Tibial nerve (tissue), 4 donors: ENCODE measurements at places on chromosomes 7 and 10.

GRCh38 chr7:139680676-139681462 is 96.9 kb downstream of the HIPK2 start:
- peak; percentile 16 for DNase-seq
- peaks cover 7% of the 10 kb centered on the region for H3K4me1 ChIP-seq
- no peaks in the 10 kb centered on the region for H3K36me3 ChIP-seq
- H3K27ac ChIP-seq: peak overlapping the region; percentile 53

DNA sequence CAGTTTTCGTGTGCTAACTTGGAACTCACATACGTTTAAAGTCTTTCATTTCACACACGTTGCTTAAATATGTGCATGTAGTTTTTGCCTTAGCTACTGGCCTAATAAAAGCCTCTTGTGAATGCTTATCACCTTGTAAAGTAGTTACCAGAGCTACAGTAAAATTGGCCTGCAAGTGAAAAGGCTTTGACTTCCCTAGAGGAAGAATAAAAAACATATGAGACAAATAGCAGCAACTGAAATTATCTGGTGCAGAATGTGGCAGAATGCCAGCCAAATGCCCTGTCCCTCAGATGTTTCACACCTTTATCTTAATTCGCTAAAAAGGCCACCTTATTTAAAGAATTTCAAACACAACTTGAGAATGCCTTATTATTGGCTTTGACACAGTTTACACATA is 28.1 kb upstream of the RPA3 start:
- DNase-seq: no peak
- H3K4me3 ChIP-seq: no peak overlapping the region
- no peaks in the 10 kb centered on the region for H3K36me3 ChIP-seq
- no peaks in the 10 kb centered on the region for H3K27me3 ChIP-seq
- no peaks in the 10 kb centered on the region for H3K4me1 ChIP-seq

DNA sequence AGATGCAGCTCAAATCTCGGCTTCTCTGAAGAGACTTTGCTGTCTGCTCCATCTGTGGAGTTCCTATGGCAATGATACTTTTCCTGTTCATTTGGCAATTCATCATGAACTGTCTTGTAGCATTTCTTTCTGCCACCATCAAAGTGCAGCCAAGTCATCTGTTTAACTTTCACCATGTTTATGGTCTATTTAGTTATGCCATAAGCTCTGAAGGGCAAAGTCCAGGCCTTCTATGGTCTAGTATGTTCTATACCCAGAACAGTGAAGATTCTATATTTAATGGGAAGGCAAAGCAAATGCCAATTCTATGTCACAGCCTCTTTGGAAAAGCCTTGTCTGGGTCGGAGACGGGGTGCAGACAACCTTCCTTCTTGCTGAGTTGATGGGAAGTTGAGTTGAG is 472.6 kb downstream of the PLXNA4 start:
- H3K36me3 ChIP-seq: no peaks in the 10 kb centered on the region
- H3K4me3 ChIP-seq: no peak overlapping the region
- DNase-seq: no peak
- H3K27me3 ChIP-seq: no peaks in the 10 kb centered on the region
- H3K27ac ChIP-seq: no peak overlapping the region

DNA sequence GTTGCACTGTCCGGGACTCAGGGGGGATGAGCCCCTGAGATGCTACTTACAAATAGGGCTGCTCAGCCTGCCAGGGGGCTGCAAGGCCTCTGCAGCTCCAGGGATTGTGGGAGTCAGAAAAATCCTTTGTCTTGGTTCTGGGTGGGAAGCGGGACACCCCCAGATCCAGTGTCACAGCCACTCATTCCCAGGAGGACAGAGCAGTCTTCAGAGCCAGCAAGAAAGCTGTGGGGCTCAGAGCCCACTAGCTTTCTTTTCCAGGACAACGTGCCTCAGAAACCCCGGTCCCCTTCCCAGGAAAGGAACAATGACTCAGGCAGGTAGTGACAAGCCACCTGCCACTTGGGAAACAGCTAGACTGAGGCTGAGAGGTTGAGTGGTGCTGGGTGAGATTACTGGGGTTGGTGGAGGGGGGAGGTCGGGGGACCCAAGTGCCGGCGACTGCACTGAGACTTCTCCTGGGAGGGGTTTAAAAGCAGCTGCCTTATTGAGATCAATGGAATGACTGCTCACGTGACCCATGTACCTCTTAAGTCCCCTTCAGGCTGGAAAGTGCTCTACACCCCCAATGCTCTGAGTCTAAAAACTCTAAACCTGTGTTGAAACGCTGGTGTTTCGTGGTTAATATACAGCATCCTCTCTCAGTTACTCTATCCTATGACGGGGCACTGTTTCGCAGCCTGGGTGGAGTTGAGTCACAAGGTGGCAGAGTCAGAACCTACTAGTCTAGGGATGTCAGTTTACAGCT is 123.6 kb downstream of the UBE2H start:
- no peaks in the 10 kb centered on the region for H3K36me3 ChIP-seq
- H3K27me3 ChIP-seq: no peaks in the 10 kb centered on the region
- H3K4me3 ChIP-seq: no peak overlapping the region
- peaks cover 40% of the 10 kb centered on the region for H3K4me1 ChIP-seq
- H3K27ac ChIP-seq: peak overlapping the region; percentile 71
- DNase-seq: no peak

DNA sequence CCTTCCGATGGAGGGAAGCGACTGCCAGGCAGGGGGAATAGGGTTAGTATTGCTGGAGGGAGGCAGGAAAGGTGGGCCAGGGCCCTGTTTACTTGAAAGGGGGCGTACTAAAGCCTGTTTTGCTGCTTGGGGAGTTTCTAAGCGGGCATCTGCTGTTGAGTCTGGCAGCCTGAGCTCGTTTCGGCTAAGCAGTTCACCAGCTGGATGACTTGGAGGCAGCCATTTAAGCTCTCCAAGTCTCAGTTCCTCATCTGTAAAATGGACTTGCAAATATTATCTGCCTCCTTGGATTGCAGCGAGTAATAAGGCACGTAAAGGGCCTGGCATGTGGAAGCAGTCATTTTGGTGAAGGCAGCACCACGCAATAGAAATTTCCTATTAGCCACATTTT is 44.0 kb downstream of the LDB3 start:
- H3K27ac ChIP-seq: peak overlapping the region; percentile 96
- H3K36me3 ChIP-seq: no peaks in the 10 kb centered on the region
- H3K4me1 ChIP-seq: peaks cover 6% of the 10 kb centered on the region
- H3K4me3 ChIP-seq: peak overlapping the region; percentile 73

GRCh38 chr7:141012696-141013344 is 1.9 kb downstream of the MRPS33 start:
- no peak for DNase-seq
- H3K4me1 ChIP-seq: no peaks in the 10 kb centered on the region
- H3K4me3 ChIP-seq: no peak overlapping the region
- H3K27ac ChIP-seq: no peak overlapping the region

DNA sequence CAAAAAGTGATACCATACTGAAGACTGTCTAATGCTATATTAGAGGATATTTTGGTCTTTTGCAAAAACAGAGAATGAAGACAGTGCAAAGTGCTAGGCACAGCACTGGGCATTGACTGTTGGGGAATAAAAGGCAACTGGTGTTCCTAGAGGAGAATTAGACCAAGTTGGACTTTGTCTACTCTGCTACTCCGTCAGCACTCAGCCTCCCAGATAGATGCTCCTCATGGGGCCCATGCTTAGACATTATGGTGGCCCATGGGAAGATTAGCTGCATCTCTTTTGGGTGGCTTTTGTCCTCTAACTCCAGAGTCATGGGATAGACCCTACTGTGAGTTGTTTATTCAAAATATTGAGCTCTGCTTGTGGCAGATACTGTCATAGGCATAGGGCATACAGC is 113.5 kb downstream of the RBM20 start:
- no peak for DNase-seq
- no peak overlapping the region for H3K27ac ChIP-seq
- no peaks in the 10 kb centered on the region for H3K36me3 ChIP-seq
- H3K4me1 ChIP-seq: no peaks in the 10 kb centered on the region
- peaks cover 3% of the 10 kb centered on the region for H3K27me3 ChIP-seq
- no peak overlapping the region for H3K4me3 ChIP-seq

DNA sequence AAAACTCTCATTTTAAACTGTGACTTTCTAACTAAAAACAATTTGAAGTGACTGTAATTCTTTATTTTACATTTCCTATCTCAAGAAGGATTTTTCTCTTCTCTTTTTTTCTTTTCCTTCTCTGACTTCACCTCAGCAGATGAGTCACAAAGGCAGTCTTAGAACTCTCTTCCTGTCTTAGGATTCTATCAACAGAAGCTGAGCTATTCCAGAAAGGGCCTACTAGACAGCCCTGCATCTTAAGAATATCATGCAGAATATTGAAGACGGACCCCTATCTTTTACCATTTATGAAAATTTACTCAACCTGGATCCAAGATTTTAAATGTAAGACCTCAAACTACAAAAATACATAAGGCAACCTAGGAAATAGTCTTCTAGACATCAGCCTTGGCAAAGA is 365.7 kb upstream of the SEMA3C start:
- H3K27ac ChIP-seq: no peak overlapping the region
- DNase-seq: no peak
- no peaks in the 10 kb centered on the region for H3K27me3 ChIP-seq
- H3K4me3 ChIP-seq: no peak overlapping the region

- H3K27ac ChIP-seq: no peak overlapping the region
- no peaks in the 10 kb centered on the region for H3K36me3 ChIP-seq
- no peaks in the 10 kb centered on the region for H3K4me1 ChIP-seq
- no peak overlapping the region for H3K4me3 ChIP-seq
- no peaks in the 10 kb centered on the region for H3K27me3 ChIP-seq
Observed at GRCh38 chr10:126147866-126148587, 240.2 kb downstream of the ADAM12 start.

- no peaks in the 10 kb centered on the region for H3K36me3 ChIP-seq
- no peak for DNase-seq
- H3K27me3 ChIP-seq: no peaks in the 10 kb centered on the region
- H3K4me1 ChIP-seq: peaks cover 2% of the 10 kb centered on the region
Observed at GRCh38 chr7:2143981-2144595, 88.7 kb downstream of the MAD1L1 start.

DNA sequence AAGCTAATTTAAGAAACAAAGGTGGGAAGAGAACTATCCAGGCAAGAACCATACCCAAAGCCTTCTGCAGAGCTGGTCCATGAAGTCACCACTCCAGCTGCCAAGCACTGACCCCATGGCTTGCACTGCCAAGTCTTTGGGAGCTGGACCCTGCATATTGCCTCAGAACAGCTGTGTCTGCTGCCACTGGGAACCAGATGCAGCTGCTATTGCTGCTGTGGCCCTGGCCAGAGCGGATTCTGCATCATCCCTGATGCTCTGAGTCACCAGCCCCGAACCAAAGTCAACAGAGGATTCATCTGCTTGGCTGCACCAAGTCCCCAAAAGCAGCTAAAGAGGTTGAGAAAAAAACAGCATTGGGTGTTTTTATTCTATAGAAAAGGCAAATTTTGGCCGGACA is 39.2 kb upstream of the GSAP start:
- H3K27me3 ChIP-seq: no peaks in the 10 kb centered on the region
- no peak overlapping the region for H3K4me3 ChIP-seq
- H3K27ac ChIP-seq: no peak overlapping the region
- peak; percentile 21 for DNase-seq

- H3K27ac ChIP-seq: no peak overlapping the region
- no peaks in the 10 kb centered on the region for H3K27me3 ChIP-seq
- H3K4me1 ChIP-seq: no peaks in the 10 kb centered on the region
- no peaks in the 10 kb centered on the region for H3K36me3 ChIP-seq
- no peak overlapping the region for H3K4me3 ChIP-seq
- DNase-seq: no peak
Observed at GRCh38 chr10:24197263-24197662, 11.7 kb upstream of the KIAA1217 start.

GRCh38 chr10:104328896-104329710 is 9.2 kb downstream of the ITPRIP start:
- H3K4me1 ChIP-seq: peaks cover 100% of the 10 kb centered on the region
- peak overlapping the region; percentile 36 for H3K4me3 ChIP-seq
- DNase-seq: no peak
- no peaks in the 10 kb centered on the region for H3K27me3 ChIP-seq
- H3K36me3 ChIP-seq: no peaks in the 10 kb centered on the region

DNA sequence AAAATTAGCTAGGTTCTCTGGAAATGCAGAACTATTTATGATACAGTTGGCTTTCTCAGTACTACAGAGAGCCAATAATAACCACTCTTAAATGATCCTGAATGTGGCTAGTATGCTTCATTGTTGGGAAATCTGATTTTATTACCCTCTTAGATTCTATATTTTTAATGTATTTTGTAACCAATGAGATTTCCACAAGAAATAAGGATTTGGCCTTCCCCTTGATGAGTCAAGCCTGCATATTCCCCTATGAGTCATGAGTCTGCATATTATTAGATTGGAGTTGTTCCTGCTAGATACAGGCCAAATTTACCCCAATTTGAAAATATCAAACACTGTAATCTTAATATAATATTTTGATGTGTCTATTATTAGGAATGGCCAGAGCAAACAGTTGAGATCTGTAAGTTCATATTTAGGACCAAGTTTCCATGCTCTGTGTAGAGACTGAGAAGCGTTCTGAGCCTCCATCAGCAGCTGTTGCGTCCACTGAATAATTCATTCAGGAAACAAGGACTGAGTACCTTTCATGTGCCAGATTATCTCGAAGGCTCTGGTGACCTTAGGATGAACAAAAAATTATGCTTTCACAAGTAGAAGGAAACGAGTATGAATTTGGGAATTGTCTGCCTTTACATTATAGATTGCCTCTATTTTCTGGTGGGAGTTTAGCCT is 793.4 kb downstream of the NRG3 start:
- no peaks in the 10 kb centered on the region for H3K4me1 ChIP-seq
- H3K4me3 ChIP-seq: no peak overlapping the region
- no peak for DNase-seq
- H3K36me3 ChIP-seq: no peaks in the 10 kb centered on the region
- H3K27ac ChIP-seq: no peak overlapping the region
- no peaks in the 10 kb centered on the region for H3K27me3 ChIP-seq

DNA sequence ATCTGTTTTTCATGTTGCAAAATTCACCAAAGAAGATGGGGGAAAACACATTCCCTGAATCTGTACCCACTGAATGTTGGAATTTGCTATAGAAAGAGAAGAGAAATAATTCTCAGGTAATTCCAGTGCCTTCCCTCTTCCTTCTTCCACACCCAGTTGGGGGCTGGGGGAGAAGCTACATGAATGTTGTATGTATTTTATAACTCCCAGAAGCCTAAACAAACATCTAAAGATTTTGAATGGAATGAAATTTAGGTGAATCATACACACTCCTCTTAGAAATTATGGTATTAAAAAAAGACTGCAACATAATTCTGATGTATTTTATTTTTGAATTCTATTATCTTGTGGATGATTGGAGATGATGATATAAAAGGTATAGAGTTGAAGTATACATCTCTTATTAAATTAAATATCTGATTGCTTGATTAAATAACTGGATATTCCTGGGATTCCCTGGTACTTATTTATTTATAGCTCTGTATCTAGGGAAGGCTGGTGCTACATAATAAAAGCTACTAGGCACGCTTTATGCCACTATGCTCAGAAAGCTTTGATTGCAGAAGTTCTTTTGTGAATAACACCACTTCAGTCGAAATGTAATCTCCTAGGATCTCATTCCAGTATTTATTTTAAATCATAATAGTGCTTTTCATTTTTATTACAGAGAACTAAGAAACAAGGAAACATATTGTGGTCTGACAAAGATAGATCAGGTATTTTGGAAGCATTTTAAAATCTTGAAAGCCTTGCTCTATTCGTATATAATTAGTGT is 98.5 kb downstream of the MCU start:
- no peak for DNase-seq
- no peaks in the 10 kb centered on the region for H3K36me3 ChIP-seq
- H3K4me3 ChIP-seq: no peak overlapping the region
- H3K27ac ChIP-seq: no peak overlapping the region
- peaks cover 5% of the 10 kb centered on the region for H3K4me1 ChIP-seq
- no peaks in the 10 kb centered on the region for H3K27me3 ChIP-seq

GRCh38 chr7:108263425-108263824 is 133.3 kb upstream of the LAMB4 start:
- H3K4me3 ChIP-seq: no peak overlapping the region
- no peaks in the 10 kb centered on the region for H3K36me3 ChIP-seq
- no peak for DNase-seq
- H3K4me1 ChIP-seq: no peaks in the 10 kb centered on the region
- H3K27ac ChIP-seq: no peak overlapping the region
